AG09319 (cell line): ENCODE measurements at places on chromosomes 4 and X.
A peak's percentile ranks its signal among the peaks of the same experiment; 100 is the strongest.

DNA sequence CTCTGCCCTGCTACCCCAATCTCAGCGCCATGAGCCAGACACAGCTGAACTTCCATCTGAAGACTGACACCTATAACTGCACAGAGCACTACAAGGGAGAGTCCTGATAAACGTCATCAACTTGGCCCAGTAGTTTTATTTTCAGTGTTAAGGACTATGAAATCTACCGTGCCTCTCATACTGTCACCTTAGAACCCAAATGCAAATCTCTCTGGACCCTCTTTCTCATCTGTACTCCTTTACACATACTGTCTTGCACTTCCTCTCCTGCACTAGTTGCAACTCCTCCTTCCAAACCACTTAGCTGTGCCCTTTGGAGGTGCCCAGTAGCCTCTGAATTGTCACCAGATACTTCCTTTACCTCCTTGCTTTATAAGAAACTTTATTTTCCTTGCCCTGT is 420.2 kb upstream of the CNKSR2 start:
- DNase-seq, result no peak

DNA sequence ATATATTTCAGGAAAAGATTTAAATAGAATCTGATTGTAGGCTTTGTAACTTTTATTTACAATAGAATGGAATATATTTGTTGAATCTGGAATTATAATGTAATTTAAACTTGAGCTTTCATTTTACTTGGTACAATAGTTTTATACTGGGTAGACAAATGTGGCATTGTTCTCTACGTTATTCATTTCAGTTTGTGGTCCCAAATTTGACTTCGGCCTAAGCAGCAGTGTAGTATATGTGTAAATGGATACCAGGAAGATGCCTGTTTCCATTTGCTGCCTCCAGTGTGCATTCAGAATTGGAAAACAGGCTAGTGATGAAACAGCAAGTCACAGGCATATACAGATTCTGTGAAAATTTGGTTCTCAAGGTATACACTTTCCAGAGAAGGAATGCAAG is 77.8 kb downstream of the CLDN22 start:
- no peak for DNase-seq

DNA sequence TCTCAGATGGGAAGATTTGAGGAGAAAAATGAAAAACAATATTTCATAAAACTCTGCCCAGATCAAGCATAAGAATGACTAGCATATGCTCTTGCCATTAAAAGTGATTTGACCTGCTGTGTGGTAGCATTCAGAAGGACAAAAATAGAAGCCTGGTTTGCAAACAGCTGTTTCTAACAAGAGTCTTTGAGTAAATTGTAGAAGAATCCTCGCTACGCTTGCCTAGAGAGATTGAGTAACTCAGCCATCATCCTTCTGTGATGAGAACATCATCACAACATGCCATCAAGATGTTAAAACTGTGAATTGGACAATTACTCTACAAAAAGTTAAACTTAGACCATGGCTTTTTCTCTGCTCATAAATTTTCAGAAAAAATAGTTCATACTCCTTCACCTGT is 168.9 kb upstream of the PUDP start:
- DNase-seq, result peak; percentile 24

GRCh38 chr4:148021686-148022085 is 289.8 kb downstream of the ARHGAP10 start:
- DNase-seq, result no peak

DNA sequence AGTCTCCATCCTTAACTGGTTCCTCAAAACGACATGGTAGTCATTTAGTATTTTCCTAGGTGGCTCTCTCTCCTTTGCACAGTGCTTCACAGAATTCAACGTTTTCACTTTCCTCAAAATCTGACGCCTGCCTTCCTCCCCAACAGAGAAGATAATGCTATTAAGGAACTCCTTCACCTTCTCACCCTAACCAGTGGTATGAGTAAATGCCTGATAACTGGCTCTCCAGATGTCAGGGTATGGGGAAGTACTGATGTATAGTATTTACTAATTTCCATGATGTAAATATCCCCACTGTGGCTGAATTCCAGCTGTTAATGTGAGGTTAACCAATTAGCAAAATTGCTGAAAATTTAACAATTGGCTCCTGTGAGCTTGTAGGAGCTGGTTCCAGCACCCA is 28.8 kb upstream of the NSUN7 start:
- DNase-seq, result no peak

DNA sequence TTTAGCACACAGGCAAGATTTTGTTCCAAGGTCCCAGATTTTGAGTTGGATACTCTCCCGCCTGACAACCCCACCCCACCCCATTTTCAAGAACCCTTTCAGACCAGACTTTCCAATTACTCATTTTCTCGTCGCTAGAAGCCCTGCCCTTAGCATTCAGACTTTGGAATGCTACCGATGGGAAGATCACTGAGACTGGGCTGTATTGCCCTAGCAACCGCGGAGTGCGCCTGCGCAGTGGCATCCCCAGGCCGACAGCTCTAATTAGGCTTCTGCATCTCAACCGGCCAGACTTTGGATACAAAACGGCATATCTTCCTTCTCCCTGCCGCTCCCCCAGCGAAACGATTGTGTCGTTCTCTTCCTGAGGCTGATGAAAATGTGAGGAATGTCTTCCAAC is 3.4 kb downstream of the MAGEE2 start:
- no peak for DNase-seq

GRCh38 chr4:98411731-98412130 is 150.5 kb downstream of the RAP1GDS1 start:
- no peak for DNase-seq

DNA sequence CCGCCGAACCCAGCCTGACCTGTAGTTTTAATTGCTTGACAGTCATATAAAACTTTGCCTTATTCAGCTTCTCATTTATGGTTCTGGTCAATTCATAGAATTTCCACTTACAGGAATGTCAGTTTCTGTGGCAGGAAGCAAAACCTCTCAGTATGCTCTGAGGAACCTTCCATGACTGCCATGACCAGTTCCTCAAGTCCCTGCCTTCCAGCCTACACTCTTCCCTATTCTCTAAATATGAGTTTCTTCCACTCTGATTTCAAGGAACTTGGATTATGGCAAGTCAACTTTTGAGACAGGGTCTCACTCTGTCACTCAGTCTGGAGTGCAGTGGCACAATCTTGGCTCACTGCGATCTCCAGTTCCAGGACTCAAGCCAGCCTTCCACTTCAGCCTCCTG is 26.0 kb upstream of the NSUN7 start:
- DNase-seq, result no peak

DNA sequence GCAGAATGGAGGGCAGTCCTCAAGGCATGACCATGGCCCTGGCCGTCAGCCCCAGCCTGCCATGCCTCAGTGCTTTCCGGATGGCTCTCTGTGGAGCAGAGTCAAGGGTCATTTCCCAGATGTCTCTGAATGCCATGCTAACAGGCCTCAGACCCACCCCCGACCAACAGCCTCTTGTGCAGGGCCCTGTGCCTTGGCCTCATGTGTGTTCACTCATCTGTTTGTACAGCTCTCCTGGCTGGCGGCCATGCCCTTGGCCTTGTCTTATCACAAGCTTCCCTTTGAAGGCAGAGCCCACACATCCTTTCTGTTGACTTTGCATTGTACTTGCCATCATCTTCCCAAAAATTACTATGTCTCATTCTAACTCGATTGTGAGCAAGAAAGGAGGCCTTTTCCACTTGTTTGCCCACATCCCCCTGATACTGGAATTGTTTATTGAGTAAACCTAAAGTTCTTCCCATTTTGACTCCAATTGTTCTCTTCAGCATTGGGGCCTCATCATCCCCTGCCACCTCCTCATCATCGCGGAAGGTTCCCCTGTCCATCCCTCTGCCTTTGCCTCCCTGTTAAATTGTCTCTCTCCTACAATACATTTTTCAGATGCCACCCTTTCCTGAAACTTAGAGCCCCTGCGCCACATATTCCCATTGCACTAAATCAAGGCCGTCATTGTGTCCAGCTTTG is 6.3 kb downstream of the CA5B start:
- DNase-seq, result no peak

DNA sequence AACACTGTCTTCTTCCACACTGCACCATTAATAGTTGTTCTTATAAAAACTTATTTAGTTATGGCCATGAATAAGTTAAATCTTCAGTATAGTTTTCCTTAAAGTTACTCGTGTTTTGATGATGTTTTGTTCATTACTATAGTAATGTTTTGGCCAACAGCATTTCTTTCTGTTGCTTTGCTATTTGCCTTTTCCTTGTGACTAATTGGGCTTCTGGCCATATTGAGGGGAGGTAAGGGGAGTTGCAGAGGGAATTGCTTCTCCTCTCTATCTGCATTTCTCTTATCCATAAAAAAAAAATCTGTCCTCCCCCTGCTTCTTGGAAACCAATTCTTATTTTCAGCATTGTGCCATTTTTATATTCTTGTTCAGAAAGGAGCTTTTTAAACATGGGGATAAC is 42.7 kb upstream of the ZCCHC12 start:
- no peak for DNase-seq

GRCh38 chrX:81414630-81415029 is 212.7 kb downstream of the SH3BGRL start:
- DNase-seq, result no peak

DNA sequence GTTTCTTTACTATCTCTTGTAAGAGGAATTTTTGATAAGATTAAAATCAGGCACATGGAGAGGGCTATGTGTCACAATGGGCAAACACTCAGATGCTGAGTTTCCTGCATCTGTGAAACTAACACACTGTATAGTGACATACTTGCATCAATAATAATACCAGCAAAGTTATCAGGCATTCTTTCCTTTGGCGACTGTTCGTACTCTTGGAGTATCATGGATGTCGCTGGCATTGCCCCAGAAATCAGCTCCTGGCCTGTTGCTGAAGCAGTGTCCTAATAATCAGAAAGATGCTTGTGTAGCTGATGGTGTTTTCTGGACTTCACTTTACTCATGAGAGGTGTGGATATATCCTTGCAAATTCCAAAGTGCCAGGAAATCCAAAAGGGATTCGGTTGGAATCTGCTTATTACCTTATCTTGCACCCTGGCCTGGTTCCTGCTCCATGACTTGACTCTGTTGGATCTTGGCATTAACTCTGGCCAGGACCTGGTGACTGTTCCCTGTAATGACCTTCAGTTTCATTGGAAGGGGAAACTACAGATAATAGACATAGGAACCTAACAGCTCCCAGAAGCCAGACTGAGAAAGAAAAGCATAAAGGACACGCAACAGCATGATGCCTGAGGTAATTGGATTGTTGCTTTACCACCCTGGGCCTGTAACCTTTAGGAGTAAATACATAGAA is 762.5 kb upstream of the GRIA3 start:
- no peak for DNase-seq

DNA sequence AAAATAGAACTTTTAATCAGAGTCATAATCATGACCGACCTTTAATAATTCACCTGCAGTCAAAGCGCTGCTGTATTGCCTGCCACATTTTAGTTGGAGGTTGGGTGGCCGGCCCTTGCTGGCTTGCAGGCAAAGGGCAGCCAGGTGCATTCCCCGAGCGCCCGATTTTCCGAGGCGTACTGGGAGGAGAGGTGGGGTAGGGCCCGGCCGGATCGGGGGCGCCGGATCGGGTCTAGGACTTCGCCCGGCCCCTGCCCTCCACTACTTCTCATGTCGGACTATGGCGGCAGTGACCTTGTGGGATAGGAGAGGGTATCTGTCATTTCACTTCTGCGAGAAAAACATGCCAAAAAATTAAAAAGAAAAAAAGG is 2.5 kb upstream of the RS1 start:
- no peak for DNase-seq

DNA sequence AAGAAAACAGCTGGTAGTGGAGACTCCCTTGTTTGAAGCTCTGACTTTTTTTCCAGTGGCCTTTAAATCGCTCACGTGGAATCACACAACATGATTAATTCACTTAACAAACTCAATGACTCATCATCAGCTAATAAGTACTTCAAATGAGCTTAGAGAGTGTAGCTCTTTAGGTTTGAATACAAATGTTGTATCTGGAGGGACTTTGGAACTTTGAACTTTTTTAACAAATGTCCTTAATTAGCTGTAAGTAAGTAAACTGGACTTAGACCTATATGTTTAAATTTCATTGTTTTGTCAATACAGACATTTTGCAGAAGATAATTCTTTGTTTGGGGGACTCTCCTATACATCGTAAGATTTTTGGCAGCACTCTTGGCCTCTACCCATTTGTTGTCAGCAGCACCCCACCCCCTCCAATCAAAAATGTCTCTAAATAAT is 581.1 kb downstream of the SPRY1 start:
- no peak for DNase-seq

DNA sequence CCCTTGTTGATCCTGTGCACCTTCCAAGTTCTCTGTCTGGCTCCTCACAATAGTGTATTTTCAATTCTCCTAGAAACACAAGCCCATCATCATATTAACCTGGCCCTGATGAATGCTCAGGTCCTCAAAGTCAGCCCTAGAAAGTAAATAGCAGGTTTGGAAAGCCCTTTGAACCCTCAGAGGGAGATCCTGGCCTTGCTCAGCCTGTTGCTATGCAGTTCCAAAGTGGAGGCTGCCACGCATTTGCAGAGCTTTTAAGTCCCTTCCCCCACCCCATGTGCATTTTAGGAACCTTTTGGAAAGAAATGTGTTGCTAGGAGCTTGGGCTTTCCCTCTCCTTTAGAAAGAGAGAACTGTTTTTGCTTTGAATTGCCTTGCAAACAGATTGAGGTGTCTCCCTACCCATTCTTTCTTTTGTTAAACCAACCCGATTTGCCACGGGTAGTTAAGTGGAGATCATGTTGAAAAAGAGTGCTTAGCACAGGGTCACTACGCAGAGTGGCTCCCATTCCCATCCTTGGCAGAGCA is 12.2 kb downstream of the MAMLD1 start:
- DNase-seq, result no peak

DNA sequence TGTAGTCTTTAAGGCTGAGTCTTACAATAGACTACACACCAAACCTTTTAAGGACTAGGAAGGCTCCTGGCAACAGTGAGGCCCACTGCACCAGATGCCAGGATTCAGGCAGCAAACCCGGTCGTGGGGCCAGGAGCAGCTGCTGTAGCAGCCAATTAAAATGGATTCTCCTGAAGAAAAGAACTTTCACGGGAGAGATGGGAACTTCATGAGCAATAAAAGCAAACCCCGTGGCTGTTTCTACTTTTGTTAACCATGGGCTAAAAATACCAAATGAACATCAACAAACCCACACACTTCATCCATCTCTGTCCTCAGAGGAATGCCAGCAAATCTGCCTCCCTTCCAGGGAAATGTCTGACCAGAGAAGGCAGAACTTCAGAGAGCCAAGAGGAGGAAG is 101.4 kb downstream of the BTC start:
- DNase-seq, result no peak
